Type B pancreatic cell (in vitro differentiated cells): ENCODE measurements at places on chromosomes 7 and 10.

GRCh38 chr10:94427166-94427565, 24.8 kb downstream of the TBC1D12 start:
- DNase-seq: no peak

DNA sequence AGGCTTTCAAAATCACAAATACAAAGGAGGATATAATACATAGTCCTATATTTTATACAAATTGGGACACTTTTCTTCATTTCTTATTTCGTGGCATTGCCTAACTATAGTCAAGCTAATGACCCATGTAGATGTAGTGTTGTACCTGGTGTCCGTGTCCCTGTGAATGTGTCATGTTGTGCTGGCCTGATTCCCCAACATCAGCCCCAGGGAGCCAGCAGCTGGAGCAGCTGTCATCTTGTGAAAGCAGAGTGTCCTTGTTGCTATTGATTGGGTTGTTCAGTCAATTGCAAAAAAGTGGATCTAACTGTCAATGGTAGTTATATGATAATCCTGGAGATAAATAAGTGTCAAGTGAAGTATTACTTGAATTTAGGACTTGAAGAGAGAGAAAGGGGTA, 86.3 kb downstream of the KAT6B start:
- DNase-seq: no peak

DNA sequence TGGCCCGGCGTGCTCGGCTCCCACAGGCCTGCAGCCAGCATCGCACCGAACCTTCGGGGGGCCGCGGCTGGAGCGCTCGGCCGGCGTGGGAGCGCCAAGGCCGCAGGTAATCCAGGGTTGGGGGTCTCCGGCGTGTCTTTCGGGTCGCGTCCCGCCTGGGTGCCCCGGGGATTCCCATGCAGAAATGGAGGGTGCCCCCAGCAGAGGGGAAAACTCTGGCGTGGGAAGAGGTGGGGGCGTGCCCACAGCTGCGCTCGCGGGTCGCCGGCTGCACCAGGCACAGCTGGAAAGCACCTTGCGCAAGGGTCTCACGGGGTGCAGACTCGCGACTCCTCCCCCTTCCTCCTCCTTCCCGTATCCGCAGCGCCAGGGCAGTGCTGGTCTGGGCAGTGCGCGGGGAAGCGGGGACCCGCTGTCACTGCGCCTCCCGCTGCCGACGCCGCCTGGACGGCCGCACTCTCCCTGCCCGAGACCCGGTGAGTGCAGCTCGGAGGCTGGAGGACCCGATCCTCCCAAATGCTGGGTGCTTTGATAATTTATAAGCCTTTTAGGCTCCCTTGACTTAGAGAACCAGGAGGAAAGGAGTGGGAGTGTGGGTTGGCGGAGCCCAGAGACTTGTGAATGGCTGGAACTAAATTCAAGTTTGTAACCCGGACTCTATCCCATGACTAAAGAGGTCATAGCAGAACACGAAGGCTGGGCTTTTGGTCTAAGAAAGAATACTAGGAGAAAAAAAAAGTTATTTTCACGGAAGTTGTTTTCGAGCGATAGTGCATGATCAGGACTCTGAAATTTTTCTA, 489 bp downstream of the MAP3K8 start:
- peak; percentile 77 for DNase-seq

- no peak for DNase-seq
These were observed 35.3 kb downstream of the AMZ1 start for GRCh38 chr7:2723138-2723850.

GRCh38 chr7:55066524-55066923, 47.7 kb downstream of the EGFR start:
- no peak for DNase-seq

DNA sequence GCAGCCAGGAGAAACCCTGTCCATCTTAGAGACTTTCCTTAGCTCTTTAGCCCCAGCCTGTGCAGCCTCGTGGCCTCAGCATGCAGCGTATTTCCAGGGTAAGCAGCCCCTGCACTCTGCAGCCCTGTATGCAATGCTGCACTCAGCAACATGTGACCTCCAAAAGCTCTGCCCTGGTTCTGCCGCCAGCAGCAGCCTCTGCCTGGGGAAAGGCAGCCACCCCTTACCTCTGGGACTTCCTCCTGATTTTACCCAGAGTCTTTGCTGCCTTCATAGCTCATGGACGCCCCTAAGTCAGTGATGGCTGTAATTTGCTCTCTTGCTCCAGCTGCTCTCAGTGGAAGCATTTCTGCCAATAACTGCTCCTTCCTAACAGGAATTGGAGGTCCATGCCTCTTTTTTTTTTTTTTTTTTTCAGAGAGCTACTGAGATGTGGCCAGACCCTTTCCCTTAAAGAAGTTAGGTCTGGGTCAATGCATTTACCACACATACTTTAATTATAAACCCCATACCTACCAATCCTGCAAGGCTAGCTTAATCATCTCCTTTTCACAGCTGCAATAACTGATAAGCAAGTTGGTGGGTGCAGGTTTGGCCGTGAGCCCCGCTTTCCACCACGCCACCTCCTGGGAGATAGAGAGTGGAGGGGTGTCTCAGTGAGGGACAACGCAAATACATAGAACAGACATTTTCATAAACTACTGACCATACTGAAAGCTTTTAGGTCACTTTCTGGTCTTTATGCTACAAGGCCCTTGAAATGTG, 71.7 kb downstream of the RAMP3 start:
- DNase-seq: no peak

DNA sequence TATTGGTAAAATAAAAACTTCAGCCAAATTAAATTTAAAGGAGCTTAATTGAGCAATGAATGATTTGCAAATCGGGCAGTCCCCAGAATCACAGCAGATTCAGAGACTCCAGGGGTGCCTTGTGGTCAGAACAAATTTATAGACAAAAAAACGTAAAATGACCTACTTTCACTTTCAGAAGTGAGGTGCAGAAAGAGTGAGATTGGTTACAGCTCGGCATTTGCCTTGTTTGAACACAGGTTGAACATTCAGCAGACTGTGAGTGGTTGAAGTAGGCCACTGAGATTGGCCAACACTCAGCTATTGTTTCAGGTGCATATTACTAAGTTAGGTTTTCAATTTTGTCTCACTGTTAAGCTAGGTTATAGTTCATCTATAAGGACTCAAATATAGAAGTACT, 153.4 kb downstream of the BICC1 start:
- no peak for DNase-seq

DNA sequence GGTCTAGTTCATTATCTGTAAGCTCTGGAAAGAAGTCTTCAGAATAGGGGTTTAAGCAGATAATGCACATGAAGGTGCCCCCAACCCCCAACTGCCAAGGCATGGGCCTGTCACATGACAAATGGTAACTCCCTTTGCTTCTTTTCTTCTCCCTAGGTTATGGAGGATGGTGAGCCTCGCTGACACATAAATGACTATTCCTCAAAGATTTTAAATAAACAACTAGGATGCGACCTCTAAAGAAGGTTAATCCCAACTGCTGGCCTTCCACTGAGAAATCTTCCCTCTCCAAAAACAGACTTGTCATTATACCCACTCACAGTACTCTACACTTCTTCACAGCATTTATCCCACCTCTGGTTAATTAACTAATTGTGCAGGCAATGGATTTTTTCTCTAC, 75.7 kb upstream of the FAM133B start:
- DNase-seq: no peak

DNA sequence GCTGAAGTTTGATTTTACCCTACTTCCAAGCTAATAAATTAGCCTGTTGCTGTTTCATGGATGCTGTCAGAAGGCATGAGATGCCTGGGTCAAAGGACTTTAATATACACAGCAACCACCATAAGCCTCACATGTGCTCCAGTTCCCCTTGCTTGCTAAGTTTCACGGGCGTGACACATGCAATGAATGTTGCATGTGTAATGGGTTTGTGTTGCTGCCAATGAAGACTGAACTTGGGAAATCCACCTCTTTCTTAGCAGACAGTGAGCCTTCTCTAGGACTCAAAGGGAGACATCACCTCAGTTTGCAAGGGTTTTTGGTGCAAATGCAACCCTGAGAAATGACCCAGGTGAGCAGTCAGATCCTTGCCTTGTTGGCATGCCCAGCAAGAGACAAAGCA, 505.5 kb upstream of the PODXL start:
- no peak for DNase-seq
